Bronchial epithelial cell (primary cell): ENCODE measurements at places on chromosomes 7 and 10.
A peak's percentile ranks its signal among the peaks of the same experiment; 100 is the strongest.

DNA sequence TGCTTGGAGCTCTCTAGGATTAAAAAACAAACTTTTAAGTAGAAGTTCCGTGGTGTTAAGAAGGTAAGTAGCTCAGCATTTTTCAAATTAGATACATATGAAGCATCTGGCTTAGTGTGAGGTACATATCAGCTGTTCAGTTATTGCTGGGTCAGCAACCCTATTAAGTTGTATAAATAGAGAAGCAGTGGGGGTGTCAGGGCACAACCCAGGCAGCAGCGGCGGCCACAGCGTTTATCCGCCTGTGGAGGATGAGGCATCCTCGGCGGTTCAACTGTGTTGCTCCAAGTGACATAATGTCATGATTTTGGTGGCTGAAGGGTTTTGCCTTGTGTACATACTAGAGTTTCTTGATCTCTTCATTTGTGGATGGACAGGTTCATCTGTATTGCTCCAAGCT is 54.6 kb upstream of the KIF5B start:
- no peak for DNase-seq

GRCh38 chr10:131018886-131019500 is 292.5 kb downstream of the TCERG1L start:
- no peak for DNase-seq

DNA sequence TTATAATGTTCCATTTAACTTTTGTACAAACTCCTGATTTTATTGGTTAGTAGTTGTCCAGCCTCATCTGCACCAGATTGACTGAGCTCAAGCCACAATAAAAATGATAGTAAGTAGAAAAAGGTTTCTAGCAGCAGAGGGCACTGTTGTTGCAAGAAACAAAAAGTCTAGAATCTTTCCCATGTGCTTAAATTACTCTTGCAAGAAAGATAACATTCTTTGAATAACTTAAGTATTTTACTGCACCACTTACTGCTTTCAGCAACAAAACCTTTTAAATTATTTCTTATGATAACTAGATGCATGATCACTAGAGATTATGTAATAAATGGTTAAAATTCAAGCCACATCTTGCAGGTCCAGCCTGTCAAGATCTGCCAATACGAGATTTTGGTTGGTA is 27.0 kb downstream of the LMOD2 start:
- peak; percentile 59 for DNase-seq

GRCh38 chr7:159331462-159331861 is 186.8 kb upstream of the VIPR2 start:
- no peak for DNase-seq

DNA sequence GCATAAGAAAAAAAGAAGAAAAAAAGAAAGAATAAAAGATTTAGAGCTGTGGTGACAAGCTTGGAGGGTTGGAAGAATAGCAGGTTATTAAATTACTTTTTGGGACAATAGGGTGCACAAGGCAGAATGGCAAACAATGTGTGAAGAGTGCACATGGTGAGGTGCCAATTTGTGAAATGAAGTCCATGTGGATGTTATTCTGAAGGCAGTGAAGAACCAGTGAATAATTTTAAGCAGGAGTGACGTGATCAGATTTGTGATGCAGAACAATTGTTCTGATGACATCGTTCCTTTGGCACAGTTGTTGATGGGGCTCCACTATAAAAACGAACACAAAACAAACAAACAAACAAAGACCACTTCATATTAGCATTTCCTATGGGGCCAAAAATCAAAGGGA is 700.3 kb downstream of the NRG3 start:
- no peak for DNase-seq

DNA sequence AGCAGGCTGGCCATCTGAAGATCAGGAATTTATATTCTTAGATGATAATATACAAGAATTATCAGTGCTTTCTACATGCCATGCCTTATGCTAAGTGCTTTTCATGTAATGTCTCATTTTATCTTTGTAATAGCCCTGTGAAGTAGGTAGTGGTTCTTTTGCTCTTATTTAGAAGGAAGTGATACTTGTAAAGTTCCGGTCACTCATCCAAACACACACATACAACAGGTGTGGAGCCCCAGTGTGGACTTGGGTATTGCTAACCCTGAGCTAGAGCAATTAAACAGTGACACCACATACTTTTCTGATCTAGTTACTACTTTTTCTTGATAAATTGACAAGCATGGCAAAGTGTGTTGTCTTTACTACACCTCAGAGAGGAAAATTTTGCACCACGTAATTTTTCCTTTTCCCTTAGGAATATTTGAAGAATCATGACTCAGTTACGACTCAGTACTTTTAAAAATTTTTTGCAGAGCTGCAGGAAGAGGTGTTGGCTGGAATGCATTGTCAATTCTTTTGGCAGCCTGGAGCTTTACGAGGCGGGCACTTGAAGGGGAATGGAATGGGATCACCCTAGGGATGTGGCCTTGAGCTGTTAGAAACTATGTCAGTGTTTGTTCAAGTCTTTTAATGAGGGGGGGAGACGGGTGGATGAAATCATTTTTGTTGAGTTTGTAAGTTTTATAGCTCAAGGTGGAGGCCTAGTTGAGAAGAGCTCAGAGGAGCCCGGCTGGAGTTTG is 212.5 kb upstream of the CELF2 start:
- DNase-seq = peak; percentile 90

- DNase-seq = no peak
These were observed 88.8 kb upstream of the ANLN start for GRCh38 chr7:36300696-36301350.
